Activated CD8-positive, alpha-beta T cell treated with anti-CD3 and anti-CD28 coated beads for 36 hours (primary cell): ENCODE measurements at places on chromosomes 3 and 15.

- DNase-seq, result no peak
Observed at GRCh38 chr3:185115371-185115770, 37.5 kb downstream of the C3orf70 start.

- DNase-seq, result no peak
Observed at GRCh38 chr3:13277196-13277813, 142.8 kb downstream of the NUP210 start.

GRCh38 chr3:63067999-63068645 lies 192.9 kb upstream of the CADPS start:
- DNase-seq, result peak; percentile 12

DNA sequence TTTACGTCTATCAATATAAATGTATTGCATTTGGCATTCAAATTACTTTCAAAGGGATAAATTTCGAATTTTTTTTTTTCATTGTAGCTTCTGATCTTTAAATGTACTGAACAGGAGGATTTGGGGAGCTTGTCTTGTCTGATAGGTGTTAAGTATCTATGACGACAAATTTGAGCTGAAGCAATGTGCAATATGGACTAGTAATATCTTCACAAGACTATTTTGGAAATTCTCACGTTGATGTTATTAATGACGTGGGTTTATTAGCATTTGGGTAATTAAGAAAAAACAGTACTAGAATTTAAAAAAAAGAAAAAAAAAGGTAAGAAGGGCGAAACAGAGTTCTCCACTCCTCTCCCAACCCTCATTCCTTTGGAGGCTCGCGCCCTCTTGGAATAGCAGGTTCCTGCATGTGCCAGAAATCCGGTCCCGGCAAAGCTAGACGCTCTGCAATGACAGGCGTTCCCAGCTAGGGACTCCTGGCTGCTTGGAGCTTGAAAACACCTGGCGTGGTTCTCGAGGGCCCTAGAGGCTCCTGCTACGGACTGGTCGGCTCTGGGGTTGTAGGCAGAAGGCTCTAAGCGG lies 648 bp upstream of the P2RY1 start:
- no peak for DNase-seq

DNA sequence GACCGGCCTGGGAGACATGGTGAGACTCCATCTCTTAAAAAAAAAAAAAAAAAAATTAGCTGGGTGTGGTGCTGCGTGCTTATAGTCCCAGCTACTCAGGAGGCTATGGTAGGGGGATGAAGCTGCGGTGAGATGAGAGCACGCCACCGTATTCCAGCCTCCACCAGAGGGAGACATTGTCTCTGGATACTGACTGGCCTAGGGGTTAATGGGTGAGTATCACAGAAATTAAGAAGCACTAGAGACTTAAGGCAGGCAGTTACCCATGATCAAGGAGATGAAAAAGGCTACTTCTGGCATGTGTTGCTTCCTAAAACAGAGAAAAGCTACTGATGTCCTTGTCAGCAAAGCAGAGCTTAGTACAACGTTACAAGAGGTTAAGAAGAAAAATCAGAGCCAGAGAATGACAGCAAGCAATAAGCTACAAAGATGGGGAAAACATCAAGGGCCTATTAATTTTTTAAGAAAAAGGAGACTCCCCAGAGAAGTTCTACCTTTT lies 8.6 kb downstream of the TFRC start:
- peak; percentile 75 for DNase-seq

GRCh38 chr3:72814308-72814707 lies 33.9 kb downstream of the SHQ1 start:
- DNase-seq, result no peak

DNA sequence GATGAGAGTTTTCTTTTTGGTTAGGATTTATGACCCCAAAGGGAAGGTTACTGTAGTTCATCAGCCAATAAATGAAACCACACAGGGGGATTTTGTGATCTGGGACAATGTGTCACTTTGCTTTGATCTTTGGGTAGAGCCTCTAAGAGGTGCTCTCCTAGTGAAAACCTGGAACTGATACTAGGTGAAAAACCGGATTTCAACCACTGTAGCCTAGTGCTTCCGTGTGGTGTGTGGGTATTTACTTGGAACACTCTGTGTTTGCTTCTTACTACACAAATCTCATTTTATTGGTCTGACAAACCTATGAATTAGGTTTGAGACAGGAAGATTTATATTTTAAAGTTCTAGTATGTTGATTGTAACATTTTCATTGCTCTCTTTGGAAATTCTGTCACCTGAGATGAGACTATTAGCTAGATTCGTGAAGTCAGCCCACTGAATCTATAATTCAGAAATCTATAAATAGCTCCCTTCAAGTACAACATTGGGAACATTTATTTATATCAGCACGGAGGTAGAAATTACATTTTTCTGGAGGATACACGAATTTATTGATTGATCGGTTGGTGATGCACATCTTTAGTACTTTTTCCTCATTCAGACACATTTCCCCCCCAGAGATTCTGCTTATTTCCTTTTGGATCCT lies 119.8 kb downstream of the AKAP13 start:
- DNase-seq, result no peak

GRCh38 chr3:43857361-43858293 lies 166.9 kb downstream of the ABHD5 start:
- no peak for DNase-seq

DNA sequence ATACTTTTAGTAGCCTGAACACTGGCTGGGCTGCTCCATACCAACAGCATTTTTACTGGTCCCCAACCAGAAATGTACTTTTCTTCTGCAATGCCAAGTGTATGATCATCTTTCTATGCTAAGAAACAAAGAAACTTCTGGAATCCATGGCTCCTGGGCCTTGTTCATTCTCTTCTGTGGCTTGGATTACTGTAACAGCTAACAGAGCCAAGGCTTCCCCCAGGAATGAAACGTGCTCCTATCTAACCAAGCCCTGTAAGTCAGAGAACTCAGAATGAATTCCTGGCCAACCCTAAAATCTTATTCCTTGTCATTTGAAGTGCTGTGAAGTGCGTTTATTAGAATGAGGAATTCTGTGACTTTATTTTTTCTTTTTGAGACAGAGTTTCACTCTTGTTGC lies 102.9 kb upstream of the RAD18 start:
- no peak for DNase-seq

GRCh38 chr3:3141939-3142338 lies 15.2 kb downstream of the TRNT1 start:
- DNase-seq, result no peak

DNA sequence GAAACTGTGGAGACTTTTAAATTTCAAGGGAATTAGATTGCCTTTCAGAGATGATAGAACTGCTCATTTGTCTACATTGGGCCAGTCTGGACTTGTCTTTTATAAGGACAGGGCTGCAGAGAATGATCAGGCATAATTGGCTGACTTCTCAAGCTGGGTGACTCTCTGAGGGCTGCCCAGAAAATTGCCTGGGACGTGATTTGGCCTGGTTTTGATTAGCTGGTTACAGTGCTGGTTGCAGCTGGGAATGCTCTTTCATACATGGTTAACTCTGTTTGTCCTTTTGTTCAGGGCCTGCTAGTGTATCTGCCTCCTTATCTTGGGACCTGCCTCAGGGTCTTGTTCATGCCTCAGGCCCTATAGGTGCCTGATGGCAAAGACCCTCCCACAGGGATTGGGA lies 245.6 kb downstream of the CLSTN2 start:
- no peak for DNase-seq

- no peak for DNase-seq
Observed at GRCh38 chr3:5309602-5310001, 122.1 kb downstream of the EDEM1 start.

GRCh38 chr3:138567403-138567802 lies 26.7 kb downstream of the CEP70 start:
- DNase-seq, result no peak

DNA sequence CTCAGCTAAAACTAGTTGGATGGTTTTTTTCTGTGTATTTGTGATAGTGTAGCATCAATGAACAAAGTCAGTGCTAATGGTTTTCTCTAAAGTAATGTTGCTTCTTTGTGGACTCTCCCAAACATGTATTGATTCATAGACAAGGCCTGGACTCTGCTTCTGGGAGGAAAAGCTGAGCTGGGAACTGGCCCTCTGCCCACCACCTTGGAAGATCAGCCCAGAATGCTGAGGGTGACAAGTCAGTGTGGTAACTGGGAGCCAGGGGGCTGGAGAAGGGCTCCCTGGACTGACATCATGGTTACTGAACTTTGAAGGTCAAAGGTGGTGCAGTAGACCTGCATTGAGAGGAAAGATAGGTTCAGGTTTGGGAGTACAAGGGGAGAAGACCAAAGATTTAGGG lies 3.0 kb downstream of the ARHGAP31 start:
- DNase-seq, result no peak

DNA sequence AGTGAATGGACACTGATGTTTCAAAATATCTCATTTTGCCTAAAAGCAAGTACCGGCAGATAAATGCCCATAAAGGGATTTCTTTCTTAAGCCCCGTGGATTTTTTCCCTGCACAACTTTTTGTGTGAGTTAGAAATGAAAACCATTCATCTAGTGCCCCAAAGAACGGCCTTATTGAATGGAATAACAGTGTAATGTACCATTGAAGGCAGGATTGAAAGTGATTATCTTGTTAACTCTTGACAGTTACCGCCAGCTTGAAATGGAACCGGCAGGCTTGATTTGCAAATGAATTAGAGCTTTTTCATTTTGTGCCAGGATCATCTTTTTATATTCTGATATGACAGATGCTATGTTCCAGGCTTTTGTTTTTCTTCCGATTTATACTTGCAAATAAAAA lies 162.2 kb downstream of the RSRC1 start:
- no peak for DNase-seq

DNA sequence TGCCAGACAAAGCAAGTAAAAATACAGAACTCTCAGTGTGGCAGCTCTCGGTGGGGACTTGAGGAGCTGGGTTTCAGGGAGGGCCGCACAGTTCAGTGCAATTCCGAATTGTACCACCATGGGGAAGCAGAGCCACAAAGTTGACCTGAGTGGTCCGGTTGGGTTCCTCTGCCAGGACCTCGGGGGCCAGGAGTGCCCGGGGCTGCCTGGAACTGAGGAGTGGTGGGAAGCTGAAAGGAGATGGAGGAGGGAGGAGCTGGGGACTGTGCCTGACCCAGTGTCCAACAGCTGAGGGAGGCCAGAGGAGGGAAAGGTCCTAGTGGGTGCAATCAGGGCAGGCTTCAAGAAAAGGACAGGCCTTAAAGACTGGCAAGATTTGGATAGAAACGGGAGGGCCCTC lies 32.2 kb upstream of the TRH start:
- DNase-seq, result peak; percentile 66

- DNase-seq, result no peak
Observed at GRCh38 chr3:41224120-41224806, 25.0 kb downstream of the CTNNB1 start.

- peak; percentile 21 for DNase-seq
Observed at GRCh38 chr15:57703387-57703786, 3.1 kb upstream of the POLR2M start.

- peak; percentile 35 for DNase-seq
Observed at GRCh38 chr3:194136519-194137007, 615 bp downstream of the HES1 start.

DNA sequence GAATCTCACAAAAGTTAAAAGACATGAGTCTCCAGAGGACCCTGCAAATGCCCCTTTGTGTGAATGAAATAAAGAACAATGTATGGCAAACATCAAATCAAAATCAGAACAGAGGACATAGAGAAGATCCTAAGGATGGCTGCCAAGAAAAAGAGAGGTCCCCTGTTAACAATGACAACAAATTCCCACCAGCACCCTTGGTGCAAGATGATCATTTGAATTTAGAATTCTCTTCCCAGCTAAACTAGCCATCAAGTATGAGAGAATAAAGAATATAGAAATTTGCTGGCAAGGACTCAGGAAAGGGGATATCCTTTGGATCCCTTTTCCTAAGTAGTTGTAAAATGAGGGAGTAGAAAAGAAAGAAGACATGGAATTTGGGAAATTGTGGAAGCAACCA lies 8.2 kb downstream of the GP5 start:
- DNase-seq, result no peak

- DNase-seq, result no peak
Observed at GRCh38 chr3:146715170-146715569, 110.0 kb upstream of the PLSCR5 start.

GRCh38 chr15:67359431-67360079 lies 105.0 kb downstream of the IQCH start:
- no peak for DNase-seq

GRCh38 chr3:190217081-190217480 lies 96.4 kb upstream of the P3H2 start:
- DNase-seq, result no peak

DNA sequence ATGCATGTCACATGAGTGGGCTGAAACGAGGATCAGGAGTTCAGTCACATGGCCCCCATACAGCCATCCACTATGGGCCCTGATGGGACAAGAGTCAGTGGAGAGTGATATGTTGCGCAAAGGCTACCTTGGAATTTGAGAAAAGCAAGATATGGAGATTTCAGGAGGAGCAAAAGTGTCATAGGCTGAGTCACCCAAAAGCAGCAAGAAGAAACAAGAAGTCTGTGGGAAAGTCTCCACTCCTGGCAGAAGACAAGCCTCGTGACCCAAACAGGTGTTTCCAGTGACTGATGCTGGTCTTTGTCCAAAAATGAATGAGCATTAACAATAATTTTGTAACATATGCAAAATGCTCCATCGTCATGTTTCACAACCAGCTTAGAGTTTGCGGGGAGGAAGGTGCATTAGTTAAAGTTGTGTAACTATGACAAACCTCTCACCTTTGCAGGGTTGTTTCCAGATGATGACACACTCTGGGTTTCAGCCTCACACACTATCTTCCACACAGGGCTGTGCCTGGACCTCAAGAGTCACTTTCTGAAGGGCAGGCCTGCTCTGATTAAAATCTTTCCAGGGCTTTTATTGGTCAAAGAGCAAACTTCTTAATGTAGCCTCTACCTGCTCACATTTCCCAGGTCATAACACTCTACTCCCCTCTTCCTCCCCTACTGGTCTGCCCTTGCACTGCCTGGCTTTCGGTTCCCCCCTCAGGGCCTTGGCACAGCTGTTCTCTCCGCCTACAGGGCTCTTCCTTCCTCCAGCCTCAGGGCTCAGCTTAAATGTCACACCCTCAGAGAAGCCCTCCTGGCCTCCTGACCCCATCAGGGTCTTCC lies 3.9 kb upstream of the DNASE1L3 start:
- DNase-seq, result peak; percentile 80

- DNase-seq, result no peak
Observed at GRCh38 chr3:37308247-37308646, 133.9 kb upstream of the LRRFIP2 start.

DNA sequence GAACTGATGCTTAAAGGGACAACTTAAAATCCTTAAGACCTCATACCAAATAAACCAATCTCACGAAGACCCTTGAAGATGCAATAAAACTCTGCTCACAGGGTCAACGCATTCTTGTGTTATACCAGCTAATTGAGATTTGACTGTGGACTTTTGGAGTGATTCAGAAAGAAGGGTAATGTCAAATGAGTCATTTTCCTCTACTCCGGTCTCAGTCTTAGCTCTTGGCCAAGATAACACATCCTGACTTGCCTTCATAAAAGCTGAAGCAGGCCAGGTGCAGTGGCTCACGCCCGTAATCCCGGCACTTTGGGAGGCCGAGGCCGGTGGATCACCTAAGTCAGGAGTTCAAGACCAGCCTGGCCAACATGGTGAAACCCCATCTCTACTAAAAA lies 3.8 kb downstream of the PKM start:
- peak; percentile 73 for DNase-seq

- DNase-seq, result peak; percentile 91
Observed at GRCh38 chr3:51501833-51502561, 2.2 kb upstream of the DCAF1 start.

GRCh38 chr3:186588632-186589031 lies 18.1 kb downstream of the DNAJB11 start:
- DNase-seq, result no peak

GRCh38 chr3:177680472-177680821 lies 483.2 kb upstream of the TBL1XR1 start:
- DNase-seq, result no peak
